ENCODE measurements at places on chromosomes 12 and 14.

- no peak for DNase-seq
Observed at GRCh38 chr12:104692557-104693218, 235.9 kb downstream of the CHST11 start.

GRCh38 chr12:26188127-26188526 is 7.2 kb upstream of the SSPN start:
- DNase-seq: no peak

GRCh38 chr12:30953951-30954751 is 27.6 kb downstream of the TSPAN11 start:
- no peak for DNase-seq

- no peak for DNase-seq
Observed at GRCh38 chr12:1873531-1874510, 44.6 kb downstream of the CACNA2D4 start.

DNA sequence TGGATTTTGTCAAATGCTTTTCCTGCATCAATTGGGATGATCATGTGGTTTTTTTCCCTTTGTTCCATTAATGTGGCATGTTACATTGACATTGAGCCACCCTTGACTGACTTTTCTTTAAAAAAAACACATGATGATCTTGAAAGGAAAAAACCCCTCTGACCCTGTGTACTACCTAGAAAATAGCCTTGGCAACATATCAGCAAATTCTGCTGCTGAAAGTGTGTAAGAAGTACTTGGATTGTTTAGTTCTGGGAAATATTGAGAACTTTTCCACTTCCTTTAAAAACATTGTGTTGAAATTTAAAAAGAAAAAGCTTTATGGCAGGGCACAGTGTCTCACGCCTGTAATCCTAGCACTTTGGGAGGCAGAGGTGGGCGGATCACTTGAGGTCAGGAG is 20.7 kb downstream of the ACACB start:
- no peak for DNase-seq

GRCh38 chr12:61869796-61870195 is 390.4 kb upstream of the USP15 start:
- DNase-seq: no peak

DNA sequence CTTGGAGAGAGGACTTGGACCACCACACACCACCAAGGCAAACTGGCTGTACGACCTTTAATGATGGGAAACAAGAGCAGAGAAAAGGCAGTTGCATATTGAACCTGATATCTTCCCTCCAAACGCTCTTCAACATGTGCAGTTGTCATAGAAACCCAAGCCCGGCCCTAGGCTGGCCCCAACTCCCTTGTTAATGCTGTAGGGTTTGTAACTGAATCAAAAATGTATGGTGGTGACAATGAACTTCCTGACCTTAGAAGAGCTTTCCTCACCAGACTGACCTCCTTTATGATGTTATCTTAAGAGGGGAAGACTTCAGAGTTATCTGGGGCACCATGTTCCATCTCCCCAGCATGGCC is 12.3 kb downstream of the APOLD1 start:
- DNase-seq: no peak

- no peak for DNase-seq
Observed at GRCh38 chr14:92943855-92944570, 21.1 kb downstream of the CHGA start.

- DNase-seq: no peak
Observed at GRCh38 chr14:53491256-53491883, 338.2 kb upstream of the DDHD1 start.

DNA sequence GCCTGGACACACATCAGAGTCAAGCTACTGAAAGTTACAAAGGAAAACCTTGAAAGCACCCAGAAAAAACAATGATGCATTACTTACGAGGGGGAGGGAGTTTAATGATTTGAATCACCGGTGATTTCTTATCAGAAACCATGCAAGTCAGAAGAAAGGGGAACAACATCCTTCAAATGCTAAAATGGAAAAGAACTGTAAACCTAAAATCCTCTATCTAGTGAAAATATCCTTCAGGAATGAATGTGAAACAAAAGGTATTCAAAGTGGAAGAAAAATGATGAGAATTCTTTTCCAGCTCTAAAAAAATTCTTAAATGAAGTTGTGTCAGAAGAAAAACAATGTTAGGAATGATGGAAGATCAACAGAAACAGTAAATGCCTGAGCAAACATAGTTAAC is 16.8 kb downstream of the SCAF11 start:
- DNase-seq: no peak

GRCh38 chr14:74348241-74348734 is at the start of gene VRTN:
Gene VRTN (plus strand): TSS chr14:74348471. CDS start chr14:74356784, 8,313 bp downstream.
- no peak for DNase-seq

- DNase-seq: no peak
Observed at GRCh38 chr12:105077435-105077834, 6.8 kb downstream of the ALDH1L2 start.

DNA sequence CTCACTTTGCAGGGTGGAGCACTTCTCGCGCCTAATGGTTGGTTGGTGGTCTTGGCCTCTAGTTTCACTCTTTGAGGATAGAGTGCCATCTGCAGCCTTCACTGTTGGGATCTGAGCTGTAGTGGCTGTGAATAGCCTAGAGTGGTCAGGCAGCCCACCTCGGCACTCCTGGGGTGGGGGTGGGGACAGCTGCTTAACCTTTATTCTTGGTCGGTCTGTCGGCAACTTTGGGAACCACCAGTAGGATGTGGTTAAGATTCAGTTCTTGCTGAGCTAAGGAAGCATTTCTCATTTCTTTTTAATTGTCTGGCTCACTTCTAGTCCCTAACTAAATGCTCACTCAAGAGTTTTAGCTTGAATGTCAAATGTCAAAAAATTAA is 21.1 kb downstream of the TMBIM6 start:
- DNase-seq: no peak

DNA sequence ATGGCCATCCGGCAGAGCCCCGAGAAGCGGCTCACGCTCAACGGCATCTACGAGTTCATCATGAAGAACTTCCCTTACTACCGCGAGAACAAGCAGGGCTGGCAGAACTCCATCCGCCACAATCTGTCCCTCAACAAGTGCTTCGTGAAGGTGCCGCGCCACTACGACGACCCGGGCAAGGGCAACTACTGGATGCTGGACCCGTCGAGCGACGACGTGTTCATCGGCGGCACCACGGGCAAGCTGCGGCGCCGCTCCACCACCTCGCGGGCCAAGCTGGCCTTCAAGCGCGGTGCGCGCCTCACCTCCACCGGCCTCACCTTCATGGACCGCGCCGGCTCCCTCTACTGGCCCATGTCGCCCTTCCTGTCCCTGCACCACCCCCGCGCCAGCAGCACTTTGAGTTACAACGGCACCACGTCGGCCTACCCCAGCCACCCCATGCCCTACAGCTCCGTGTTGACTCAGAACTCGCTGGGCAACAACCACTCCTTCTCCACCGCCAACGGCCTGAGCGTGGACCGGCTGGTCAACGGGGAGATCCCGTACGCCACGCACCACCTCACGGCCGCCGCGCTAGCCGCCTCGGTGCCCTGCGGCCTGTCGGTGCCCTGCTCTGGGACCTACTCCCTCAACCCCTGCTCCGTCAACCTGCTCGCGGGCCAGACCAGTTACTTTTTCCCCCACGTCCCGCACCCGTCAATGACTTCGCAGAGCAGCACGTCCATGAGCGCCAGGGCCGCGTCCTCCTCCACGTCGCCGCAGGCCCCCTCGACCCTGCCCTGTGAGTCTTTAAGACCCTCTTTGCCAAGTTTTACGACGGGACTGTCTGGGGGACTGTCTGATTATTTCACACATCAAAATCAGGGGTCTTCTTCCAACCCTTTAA is 1.5 kb downstream of the FOXG1 start:
- DNase-seq: no peak

DNA sequence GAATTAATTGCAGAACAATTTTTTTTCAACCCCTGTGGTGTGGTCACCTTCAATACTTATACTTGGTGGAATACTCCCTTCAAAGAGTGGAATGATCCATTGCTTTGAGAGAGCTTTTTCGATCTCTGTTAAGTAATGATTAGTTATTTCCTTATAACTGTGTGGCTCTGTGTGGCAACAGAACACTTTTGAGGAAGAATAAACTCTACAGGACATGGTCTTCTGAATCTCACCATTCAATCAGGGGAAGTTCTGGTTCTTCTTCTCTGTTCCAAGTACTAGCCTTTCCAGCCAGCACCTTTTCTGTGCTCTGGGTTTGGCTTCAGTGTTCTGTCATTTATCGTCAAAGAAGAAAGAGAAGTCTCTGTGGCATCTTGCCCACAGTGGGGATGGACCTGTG is 369.2 kb downstream of the ZFP36L1 start:
- DNase-seq: no peak

DNA sequence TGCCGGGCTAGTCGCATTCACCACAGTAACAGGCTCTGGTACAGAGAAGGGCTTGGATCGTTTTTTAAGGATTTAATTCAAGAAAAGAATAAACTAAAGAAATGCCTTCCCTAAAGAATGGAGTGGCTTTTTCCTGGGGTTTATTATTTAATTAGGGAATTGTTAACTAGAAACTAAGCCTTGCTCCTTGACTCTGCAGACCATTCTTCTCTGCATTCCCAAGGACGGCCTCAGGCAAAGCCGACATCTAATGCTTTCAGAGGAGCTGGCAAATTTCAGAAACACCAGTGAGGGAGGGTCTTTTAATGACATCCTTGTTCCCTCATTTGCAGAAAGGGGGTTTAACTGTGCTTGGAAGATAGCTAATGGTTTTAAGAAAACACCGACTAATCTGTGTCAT is 174.0 kb downstream of the EGLN3 start:
- DNase-seq: no peak

DNA sequence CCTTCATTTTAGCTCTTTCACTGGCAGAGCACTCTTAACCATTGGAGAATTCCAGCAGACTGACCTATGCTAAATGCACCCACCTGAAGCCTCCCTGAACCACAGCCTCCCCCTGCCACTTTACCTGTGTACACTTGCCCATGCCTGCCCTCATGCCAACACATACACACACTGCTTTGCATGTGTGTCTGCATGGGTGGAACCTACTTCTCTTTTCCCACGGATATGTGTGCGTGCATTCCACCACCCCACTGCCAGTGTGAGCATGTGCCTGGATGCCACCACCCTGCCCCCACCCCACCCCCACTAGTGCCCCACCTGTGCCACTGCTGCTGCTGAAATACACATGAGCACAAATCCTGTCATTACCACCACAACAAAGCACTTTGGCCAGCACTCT is 49.5 kb upstream of the EEA1 start:
- DNase-seq: no peak
